Inflammatory macrophage (primary cell): ENCODE measurements at places on chromosomes 12 and 14.

- DNase-seq, result peak; percentile 88
Measured at GRCh38 chr12:41605545-41606305, 417.6 kb downstream of the PDZRN4 start.

- DNase-seq, result no peak
Measured at GRCh38 chr14:39364509-39364908, 67.7 kb downstream of the FBXO33 start.

- peak; percentile 49 for DNase-seq
Measured at GRCh38 chr12:93135286-93136239, 206.5 kb upstream of the EEA1 start.

GRCh38 chr12:30989754-30990153, 63.2 kb downstream of the TSPAN11 start:
- no peak for DNase-seq

- peak; percentile 71 for DNase-seq
Measured at GRCh38 chr14:56422703-56423213, 156.8 kb upstream of the TMEM260 start.

DNA sequence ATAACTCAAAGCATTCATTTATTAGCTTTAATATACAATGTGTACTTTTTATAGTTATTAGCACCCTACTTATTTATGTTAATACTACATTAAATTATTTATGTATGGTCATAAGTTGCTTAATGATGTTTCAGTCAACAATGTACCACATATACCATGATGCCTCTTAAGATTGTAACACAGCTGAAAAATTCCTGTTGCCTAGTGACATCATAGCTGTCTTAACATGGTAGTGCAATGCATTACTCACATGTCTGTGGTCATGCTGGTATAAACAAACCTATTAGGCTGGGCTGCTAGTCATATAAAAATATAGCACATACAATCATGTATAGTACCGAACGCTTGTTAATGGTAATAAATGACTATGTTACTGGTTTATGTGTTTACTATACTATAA, 120.4 kb downstream of the ANO6 start:
- peak; percentile 33 for DNase-seq

GRCh38 chr12:103829092-103829491, 11.9 kb downstream of the NT5DC3 start:
- peak; percentile 76 for DNase-seq

- DNase-seq, result no peak
Measured at GRCh38 chr12:58247633-58248032, 306.3 kb downstream of the ATP23 start.

DNA sequence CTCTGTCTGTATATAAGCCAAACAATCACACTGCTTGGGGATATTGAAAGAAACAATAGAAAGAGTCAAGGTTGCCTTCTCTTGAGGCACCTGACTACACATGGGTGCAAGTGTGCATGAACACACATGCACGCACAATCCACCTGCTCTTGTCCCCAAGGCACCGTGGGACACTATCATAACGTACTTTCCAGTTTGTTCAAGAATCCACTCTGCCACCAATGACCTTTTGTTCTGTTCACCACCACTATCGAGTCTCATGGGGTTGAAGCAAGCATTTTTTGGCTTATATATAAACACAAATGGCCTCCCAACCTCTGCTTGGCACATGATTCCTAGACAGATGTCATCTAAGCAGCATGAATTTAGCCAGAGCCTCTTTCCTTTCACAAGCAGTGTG, 365.4 kb downstream of the EMP1 start:
- no peak for DNase-seq

- peak; percentile 1 for DNase-seq
Measured at GRCh38 chr12:133081159-133081780, 547 bp downstream of the ZNF140 start.

DNA sequence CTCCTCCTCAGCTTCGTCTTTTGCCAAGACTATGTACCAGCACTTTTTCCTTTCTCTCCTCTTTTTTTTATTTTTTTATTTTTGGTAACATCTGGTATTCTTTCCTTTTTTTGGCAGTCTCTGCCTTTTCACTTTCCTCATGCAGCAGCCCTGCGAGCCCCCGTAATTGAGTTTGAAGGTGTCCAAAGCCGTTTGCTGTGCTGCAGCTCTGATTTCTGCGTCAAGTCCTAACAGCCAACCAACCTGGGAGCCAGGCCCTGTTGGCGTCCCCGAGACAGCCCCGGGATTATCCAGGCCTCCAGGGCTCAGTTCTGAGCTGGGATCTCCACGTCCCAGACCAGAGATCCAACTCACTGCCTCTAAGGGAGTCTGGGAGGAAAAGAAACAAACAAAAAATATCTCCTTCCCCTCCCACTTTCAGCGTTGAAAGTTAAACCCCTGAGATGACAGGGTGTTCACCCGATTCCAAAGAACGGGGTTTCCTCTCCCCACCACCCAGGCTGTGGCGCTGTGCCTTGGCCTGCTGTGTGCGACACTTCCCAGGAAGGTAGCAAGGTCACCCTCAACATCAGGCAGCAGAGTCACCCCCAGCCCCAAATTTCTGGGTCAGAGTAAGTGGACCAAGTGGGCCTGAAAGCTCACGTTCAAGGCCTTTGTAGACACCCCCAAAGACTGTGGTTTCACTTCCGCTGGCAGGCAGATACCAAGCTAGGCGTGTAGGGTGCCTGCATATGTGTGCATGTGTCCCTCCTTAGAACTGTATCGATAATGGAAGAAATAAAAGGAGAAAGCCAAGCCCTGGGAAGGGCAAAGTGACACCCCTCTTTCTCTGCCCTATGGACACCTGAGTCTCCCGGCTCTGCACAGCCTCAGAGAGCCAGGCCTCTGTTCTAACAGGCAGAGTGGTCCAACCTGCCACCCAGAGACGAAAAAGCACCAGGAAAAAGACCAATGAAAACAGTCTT, 11.1 kb downstream of the BCL11B start:
- no peak for DNase-seq

DNA sequence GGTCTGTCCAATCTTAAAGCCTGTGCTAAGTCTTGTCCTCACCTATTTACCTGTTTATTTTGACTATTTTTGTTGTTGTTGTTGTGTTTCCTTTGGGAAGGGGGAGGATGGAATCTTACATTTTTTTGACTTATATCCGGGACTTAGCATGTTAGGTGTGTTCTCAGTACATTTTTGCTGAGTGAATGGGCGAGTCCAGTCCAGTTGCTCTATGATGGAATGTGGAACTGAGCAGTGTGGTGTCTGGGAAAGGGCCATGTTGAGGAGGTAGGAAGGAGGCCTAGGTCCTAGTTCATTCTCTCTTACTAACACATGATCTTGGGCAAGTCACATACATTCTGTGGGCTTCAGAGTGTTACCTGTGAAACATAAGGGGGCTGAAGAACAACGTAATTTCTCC, 80.9 kb upstream of the SLC38A2 start:
- no peak for DNase-seq

- peak; percentile 62 for DNase-seq
Measured at GRCh38 chr12:95473231-95473883, 595 bp upstream of the METAP2 start.

- DNase-seq, result no peak
Measured at GRCh38 chr14:79334272-79334671, 877.0 kb downstream of the DIO2 start.

- DNase-seq, result no peak
Measured at GRCh38 chr12:108232565-108232964, 103.5 kb downstream of the WSCD2 start.

- peak; percentile 78 for DNase-seq
Measured at GRCh38 chr14:21913759-21914158, 240.1 kb upstream of the OR4E1 start.

DNA sequence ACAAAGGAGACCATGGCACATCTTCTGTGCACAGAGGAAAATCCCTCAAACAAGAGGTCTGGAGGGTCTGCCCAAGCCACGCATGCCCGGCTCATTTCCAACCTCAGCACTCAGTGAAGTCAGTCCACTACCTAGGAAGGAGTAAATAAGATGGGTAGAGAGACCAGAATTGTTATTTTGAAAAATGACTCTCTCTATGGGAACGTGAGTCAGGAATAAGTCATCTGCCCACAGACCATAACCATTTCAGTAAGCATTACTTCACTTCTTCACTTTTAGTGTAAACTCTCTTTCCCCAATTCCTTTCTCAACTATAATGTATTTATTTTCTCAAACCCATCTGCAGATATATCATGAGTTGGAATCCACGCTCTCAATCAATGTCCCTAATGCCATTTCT, 1039.9 kb upstream of the USP15 start:
- DNase-seq, result no peak

DNA sequence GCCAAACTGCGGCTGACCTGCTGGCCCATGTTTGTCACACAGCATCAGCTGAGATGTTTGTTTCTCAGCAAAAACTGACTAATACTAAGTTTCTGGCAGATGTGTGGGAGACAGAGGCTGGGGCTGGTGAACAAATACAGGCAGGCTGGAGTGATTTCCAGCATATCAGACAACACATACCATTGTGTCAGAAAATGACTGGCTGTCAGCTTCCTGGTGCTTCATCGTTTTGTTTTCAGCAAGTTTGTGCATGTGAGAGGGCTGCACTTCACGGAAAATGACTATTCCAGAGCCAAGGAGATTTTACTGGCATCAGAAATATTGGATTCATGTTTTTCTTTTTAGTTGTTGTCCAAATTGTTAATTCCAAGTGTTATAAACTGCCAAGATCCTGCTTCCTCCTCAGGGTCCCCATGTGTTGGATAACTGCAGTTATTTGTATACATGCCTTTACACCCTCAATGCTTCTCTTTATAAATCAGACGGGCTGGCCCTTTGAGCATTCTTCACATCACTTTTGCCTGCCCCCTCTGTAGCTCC, 145.7 kb downstream of the GALC start:
- DNase-seq, result no peak

DNA sequence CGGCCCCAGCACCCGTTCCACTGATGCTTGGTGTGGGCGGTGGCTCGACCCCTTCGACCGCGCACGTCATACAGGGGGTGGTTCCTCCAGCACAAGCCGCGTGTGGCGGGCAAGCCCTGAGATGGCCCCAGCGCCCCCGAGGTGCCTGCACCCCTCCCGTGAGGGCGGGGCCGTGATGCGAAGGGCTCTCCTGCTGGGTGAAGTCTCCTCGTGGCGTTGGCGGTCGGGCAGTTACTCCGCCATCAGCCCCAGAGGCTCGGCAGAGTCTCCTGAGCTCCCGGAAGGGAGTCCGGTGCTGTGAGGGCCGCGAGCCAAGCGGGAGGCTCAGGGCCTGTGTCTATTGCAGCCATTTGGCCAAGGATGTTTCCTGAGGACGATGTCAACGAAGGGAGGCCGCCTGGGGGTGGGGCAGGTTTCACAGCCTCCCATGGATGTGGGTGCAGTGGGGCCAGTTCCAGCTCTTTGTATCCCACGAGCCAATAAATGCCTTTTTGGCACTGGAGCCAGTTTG, 78.1 kb upstream of the GALNT9 start:
- no peak for DNase-seq

GRCh38 chr14:87257421-87257820, 735.6 kb downstream of the GALC start:
- no peak for DNase-seq

GRCh38 chr14:21088687-21089086, 9.8 kb downstream of the ZNF219 start:
- no peak for DNase-seq

DNA sequence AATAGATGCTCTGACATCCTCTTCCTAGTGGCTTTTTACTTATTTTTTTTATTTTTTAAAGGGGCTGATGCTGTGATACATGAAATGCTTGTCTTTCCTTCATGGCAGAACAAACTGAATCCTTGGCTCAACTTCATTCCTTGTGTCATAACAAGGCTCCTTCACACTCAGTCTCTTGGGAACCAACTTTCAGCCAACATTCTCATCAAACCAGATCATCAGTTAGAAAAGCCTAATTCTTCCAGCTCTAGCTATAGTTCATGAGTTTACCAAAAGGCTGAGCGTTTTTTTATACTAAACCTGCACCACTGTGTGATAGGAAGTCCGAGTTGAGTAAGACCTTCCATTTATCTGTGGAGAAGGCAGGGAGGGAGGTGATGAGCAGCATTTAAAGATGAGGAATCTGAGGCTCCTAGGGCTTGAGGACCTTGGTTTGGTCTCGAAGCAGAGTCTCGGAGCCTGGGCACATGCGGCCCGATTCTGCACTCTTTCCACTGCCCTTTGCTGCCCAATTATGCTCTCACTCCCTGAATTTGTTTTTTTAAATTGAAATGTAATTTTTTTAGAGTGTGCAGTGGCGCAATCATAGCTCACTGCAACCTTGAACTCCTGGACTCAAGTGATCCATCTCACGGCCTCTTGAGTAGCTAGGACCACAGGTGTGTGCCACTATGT, 8.2 kb downstream of the GPRC5D start:
- no peak for DNase-seq

DNA sequence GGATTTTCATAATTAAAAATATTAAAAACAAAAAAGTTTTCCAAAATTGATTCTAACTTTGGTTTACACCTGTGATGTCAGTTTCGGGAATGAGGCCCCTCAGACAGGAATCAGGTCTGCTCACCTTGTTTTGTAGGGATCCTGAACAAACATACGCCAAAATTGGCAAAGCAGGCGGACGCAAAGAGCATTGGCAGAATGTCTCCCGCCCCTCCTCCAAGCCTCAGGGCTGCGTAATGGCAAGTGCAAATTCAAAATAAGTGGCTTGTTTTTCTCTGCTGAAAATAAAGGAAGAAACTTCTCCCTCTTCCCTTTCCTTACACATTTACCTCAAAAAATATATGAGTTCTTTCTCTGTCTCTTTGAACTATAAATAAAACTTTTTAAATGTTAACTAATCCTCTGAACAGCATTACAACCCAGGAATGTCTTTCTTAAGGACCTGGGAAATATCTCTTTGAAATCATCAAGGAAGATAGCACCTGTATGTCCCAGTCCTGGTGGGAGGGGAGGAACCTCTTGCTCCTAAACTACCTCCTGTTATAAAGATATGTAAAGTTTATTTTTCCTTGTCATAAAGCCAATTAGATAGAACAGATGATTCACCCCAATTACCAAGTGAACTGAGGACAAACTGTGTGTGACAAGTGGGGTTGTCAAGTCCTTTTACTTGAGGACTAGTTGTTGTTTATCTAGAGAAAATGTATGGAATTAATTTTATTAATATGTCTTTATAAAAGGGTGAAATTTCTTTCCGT, 16.5 kb downstream of the OR6J1 start:
- DNase-seq, result no peak

DNA sequence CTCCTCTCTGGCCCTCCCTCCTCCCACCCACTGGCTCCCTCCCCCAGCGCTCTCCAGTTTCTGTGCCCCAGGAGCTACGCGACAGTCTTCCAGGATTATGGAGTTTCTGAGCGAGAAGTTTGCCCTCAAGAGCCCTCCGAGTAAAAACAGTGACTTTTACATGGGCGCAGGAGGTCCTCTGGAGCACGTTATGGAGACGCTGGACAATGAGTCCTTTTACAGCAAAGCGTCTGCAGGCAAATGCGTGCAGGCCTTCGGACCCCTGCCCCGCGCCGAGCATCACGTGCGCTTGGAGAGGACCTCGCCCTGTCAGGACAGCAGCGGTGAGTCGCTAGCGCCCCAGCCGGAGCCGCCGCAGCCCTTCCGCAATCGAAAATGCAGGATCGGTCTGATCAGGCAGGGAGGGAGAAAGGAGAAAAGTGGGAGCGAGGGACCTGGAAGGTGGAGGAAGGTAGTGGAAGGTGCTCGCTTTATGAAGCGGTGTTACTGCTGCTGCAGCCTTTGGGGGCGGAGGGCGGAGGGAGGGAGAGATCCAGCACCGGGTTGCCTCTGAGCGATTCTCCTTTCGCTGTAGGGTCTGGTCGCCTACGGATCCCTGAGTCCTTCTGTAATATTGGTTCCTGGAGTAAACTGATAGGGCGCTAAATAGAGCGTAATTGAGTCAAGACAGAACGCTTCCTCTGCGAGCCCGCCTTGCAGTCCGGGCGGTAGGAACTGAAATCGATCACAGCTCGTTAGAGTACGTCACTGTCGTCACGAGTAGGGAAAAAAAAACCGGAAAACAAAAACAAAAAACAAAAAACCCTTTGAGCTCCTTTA, at the start of gene ALX1:
TSS of gene ALX1 (plus strand) at position 56 of the 819 bp plus-strand sequence. CDS start at position 98, 42 bp downstream.
- no peak for DNase-seq

GRCh38 chr14:92986254-92987147, 63.6 kb downstream of the CHGA start:
- no peak for DNase-seq
